SK-N-MC (cell line): ENCODE measurements at places on chromosomes 5 and 9.

- DNase-seq: no peak
Observed at GRCh38 chr5:53161876-53162275, 52.3 kb upstream of the MOCS2 start.

DNA sequence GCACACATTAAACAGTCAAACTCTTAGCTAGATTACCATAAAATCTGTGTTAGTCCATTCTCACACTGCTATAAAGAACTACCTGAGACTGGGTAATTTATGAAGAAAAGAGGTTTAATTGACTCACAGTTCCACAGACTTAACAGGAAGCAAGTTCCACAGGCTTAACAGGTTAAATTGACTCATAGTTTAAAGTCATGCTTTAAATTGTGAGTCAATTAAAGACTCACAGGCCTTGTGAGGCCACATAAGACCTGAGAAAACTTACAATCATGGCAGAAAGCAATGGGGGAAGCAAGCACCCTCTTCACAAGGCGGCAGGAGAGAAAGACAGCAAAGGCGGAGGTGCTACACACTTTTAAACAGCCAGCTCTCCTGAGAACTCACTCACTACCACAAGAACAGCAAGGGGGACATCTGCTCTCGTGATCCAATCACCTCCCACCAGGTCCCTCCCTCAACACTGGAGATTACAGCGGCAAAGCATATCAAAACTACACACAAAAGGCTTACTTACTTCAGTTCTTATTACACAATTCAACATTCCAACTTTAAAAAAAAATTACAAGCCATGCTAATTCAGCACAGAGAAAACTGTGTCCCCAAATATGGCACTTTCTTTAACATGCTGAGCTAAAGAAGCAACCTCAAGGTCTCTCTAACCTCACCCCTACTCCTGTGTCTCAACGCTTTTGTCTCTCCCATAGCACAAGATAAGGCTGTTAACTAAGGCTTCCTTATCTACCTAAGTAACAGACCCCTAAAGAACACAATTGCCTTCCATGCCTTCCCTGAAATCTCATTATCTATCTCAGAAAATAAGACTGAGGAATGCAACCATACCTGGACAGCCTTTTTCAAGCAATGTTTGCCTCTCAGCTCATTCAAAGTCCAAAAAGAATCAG, 805.1 kb downstream of the NR2F1-AS1 start:
- no peak for DNase-seq

DNA sequence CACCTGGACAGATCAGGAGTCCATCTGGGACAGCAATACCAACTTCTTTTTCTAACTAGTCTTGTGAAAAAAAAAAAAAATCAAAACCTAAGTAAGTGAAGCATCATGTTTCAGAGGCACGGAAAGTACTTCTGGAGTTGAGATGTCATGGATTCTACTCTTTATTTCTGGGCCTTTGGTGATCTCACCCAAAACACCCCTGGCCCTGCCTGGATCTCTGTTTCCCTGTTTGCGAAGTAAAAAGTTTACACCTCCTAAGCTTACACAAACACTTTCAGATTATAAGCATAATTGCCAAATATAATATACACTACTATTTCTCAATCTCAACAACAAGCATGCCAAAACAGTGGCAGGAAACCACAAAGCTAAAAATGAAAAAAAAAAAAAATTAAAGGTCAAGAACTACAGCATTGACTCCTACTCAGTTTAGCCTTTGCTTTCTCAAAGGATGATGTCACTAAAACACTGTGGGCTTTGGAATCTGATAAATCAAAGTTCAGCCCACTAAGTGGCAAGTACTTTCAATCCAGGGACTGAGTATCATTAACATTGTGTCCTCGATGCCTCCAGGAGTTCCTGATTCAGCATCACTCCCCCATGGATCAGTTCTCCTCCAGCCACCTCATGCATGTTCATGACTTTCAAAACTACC, 291.9 kb downstream of the NFIB start:
- no peak for DNase-seq

DNA sequence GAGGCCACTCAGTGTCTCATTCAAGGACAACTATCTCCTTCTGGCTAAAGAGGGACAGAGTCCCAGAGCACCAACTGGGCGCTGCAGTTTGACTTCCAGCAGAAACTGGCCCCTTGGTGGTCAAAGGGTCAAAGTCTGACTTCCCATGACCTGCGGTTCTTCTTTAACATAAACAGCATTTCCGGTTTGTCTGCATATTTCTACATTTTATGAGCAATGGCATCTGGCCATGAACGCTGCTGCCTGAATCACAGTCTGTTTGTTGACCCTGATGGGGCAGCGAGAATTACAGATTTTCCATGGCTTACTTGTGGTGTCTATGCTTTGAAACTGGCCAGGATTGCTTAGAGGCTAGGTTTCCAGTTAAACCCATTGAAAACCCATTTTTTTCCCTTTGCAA, 1.3 kb downstream of the TNFSF15 start:
- no peak for DNase-seq

- no peak for DNase-seq
Observed at GRCh38 chr5:55030220-55030619, 6.2 kb downstream of the GZMK start.

GRCh38 chr9:119372951-119373350, 3.7 kb upstream of the BRINP1 start:
- no peak for DNase-seq

GRCh38 chr5:105475401-105475800, 1912.8 kb upstream of the NUDT12 start:
- DNase-seq: no peak
